ENCODE measurements at places on chromosomes 6 and 20.

GRCh38 chr6:28643017-28643740, 117.5 kb downstream of the GPX5 start:
- no peak for DNase-seq

GRCh38 chr6:12403201-12403826, 113.2 kb downstream of the EDN1 start:
- no peak for DNase-seq

- no peak for DNase-seq
These were observed 44.3 kb downstream of the CNKSR3 start for GRCh38 chr6:154466139-154466538.

DNA sequence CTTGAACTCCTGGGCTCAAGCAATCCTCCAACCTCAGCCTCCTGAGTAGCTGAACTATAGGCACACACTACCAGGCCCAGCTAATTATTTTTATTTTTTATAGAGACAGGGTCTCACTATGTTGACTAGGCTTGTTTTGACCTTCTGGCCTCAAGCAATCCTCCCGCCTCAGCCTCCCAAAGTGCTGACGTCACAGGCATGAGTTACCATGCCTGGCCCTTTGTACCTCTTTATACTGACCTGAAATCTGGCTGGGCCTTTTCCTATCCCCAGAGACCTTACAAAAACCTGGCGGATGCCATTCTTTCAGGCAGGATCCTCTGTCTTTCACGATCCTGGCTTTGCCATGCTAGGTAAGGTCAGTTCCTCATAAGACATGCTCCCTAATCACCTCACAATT, 11.5 kb downstream of the WFDC3 start:
- DNase-seq, result no peak

DNA sequence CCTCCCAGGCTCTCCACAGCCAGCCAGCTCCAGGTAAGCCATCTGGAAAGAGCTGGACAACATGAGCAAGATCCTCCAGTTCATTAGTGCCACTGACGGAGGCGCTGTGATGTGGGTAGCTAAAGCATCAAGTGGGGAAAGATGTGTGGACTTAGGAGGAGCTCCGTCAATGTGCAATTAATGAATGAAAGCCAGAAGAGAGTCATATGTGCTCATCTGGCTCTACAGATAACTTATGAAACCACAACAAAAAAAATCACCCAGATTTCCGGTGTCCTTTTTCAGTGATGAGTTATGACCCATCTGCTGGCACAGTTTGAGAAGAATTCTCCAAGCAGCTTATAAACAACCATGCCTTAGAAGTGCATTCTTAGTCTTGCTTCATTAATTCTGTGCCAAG, 311.7 kb upstream of the PLCB4 start:
- no peak for DNase-seq

- no peak for DNase-seq
These were observed 481.5 kb downstream of the NKAIN2 start for GRCh38 chr6:124285146-124285545.

DNA sequence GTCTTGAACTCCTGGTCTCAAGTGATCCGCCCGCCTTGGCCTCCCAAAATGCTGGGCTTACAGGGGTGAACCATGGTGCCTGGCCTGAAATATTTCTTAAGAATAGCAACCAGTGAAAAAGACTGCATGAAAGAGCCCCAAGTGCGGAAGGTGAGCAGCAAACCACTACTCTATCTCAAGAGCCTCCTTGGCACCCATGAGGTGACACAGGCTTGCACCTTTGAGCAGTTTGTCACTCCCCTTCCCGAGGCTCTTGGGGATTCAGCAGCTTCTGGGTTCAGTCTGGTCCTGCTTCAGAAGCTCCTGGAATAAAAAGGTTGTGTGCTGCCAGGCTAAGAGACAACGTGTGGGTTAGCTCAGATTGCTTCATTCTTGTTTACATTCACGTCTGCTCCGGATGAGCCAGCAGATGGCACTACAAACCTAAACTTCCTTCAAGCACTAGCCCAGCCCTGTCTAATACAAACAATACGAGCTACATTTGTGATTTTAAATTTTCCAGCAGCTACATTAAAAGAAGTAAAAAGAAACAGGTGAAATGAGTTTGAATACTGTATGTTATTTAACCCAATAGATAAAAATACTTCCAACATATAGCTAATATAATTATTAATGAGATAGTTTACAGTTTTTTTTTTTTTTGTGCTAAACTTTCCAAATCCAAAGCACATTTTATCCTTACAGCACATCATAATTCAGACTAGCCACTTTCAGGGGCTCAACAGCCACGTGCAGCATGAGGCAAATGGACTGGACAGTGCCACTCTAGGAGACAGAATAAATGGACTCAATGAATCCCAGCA, 46.2 kb downstream of the GJA10 start:
- peak; percentile 28 for DNase-seq

GRCh38 chr6:88666901-88667300, 296.5 kb downstream of the RNGTT start:
- DNase-seq, result no peak

DNA sequence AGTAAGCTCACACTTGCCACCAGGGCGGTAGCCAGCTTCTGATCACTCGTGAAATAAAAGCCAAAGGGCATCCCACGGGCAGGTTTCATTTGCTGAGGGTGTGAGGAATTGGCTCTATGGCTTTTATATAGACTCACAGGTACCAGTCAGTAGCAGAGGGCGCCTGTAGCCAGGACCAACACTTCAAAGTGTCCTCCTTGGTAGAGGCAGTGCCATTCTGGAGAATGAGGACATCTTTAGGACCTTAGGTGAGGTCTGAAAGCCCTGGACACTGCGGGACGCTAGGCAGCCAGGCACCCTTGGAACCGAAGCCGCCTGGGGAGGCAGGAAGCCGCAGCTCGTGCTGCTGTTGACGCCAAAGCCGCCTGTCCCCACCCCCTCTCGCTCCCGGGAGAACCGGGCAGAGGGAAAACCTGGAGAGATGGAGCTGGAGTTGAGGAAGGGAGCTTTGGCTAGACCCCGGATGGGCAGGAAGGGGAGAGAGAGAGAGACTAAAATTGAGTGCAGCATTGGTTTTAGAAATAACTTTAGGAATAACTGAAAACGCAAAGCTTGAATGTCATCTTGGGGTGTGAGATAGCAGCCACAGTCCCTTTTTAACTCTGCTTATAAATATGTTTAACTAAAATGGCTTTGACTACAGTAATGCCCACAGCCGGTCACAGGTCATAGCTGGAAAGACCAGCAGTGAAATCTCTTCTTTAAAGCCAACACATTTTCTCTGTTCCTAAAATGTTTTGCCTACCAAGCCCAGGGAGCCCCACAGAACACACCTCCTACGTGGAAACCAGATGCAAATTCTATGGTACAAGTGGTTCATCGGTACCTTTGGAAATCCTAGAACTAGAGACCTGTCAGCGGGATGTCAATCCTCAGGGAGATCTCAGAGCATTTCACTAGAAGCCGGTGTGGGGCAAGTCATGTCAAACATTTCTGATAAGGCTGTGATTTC, 128.5 kb upstream of the CDYL start:
- DNase-seq, result no peak

DNA sequence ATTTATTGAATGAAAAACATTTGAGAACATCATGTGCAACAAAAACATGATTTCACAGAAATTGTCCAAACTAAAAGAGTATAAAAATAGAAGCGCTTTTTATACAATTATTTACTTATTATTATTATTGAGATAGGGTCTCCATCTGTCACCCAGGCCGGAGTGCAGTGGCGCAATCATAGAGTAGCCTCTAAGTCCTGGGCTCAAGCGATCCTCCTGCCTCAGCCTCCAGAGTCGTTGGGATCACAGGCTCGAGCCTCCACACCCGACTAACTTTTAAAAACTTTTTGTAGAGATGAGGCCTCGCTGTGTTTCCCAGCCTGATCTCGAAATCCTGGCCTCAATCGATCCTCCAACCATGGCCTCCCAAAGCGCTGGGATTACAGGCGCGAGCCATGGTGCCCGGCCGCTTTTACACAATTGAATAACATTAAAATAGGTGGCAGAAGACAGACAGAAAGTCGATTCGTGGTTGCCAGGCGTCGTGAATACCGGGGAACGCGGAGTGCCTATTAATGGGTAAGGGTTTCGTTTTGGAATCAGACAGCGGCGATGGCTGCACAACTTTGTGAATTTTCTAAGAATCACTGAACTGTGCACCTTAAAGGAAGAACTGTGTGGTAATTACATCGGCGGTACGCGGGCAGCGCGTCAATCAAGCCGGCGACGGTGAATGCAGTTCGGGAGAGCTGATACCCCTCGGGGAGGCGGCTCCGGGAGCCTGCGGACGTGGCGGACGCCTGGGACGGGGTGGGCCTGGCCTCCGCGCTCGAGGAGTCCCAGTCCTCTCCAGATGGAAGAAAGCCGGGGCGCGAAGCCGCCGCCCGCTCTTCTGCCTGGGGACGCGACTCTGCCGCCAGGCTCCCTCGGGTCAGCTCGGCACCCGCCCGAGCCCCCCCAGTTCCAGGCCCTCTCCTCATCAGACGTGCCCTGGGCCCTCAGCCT, 807 bp downstream of the TBC1D20 start:
- DNase-seq, result peak; percentile 25

GRCh38 chr6:84772428-84773132, 8.2 kb upstream of the TBX18 start:
- no peak for DNase-seq

DNA sequence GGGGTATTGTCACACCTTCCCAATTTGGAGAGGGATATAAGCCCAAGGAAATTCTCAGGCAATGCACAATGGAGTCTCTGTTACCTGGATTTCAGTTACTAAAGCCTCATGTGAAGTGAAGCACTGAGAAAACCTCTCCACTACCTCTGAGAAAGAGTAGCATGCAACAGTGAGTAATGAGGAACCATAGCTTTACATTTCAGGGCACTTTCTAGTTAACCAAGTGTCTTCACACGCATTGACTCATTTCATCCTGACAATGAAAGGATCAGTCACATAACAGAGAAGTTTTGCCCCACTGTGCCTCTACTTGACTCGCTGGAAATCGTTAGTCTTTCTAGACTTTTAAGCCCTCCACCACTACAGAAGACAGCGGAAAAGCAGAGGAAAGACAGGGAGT, 86.2 kb upstream of the ARID1B start:
- no peak for DNase-seq

GRCh38 chr6:110492584-110492983, 16.2 kb upstream of the SLC22A16 start:
- no peak for DNase-seq
